CD4-positive, alpha-beta T cell treated with Interleukin-2 at 100 ng/mL for 4 hours (primary cell): ENCODE measurements at places on chromosomes 5 and 9.

DNA sequence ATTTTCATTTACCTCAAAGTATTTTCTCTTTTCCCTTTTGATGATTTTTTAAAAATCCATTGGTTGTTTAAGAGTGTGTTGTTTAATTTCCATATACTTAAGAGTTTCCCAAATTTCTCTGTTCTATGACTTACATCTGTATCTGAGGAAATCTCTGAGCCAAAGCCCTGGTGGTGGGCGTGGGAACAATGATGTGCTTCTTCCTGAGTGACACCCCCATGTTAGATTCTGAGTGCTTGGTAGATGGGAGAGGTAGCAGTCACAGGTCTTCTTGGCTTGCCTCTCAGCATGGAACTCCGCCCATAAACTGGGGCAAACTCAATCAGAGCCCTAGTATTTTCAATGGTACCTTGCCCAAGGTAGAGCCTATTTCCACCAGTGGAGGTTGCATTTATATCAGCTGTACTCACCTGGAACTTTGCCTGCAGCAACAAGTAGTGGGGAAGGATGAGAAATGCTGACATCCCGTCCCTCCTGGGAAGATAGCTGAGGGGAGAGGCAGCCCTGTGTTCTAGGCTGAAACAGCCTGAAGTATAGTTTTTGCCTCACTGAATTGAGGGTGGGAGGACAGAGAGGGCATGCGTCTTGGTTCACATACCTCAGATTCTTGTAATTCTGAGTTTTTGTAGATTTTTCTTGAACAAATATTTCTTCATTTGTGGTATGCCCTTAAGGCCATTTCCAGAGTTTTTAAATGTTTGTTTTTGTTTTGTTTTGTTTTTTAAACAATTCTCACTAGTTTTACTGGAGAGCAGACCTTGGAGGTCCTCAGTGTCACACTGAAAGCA lies 26.4 kb downstream of the C9orf43 start:
- no peak for DNase-seq

DNA sequence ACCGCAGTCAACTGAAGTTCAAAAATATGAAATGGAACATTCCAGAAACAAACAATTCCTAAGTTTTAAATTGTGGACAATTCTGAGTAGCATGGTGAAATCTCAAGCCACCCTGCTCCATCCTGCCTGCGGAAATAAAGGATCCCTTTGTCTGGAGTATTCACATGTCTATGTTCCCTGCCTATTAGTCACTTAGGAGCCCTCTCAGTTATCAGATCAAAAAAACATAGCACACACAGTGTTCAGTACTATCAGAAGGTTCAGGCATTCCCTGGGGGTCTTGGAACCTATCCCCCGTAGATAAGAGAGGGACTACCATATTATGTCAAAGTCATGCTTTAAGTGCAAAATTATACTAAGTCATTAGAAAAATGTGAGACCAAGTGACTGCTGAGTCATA lies 300.8 kb downstream of the SEMA5A start:
- DNase-seq = no peak

GRCh38 chr5:3592298-3592697 lies 3.3 kb upstream of the IRX1 start:
- DNase-seq = no peak

DNA sequence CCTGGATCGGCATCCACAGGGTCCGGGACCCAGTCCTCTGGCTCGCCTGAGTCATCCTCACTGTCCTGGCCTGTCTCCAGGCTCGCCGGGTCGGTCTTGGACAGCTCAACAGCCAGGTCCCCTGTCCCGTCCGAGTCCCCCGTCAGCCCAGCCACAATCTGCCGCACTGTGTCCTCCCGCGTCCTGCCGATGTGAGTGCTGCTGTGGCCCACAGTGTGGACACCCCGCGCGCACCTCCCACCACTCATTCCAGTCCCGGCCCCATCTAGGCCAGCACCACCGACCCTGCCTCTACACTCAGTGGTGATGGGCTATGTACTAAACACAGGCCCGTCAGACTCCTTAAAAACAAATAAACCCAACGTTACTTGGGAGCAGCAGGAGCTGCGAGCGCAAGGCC lies 6.7 kb downstream of the ANAPC2 start:
- DNase-seq = no peak

DNA sequence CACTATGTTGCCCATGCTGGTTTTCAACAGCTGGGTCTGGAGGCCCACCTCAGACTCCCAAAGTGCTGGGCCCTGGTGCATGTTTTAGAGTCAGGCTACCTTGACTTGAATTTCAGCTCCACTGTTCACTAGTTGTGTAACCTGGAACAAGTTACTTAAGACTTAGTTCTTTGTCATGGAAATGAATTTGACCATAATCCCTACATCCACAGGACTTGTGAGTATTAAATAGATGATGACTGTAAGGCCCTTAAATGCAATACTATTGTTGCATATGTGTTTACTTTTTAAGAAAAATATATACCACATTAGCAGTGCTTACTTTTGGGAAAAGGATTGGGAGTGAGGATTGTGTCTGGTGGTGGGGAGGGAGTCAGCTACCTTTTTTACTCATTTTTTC lies 16.4 kb downstream of the PAIP2 start:
- no peak for DNase-seq

GRCh38 chr5:126369995-126370731 lies 53.0 kb upstream of the GRAMD2B start:
- no peak for DNase-seq

GRCh38 chr5:106417163-106417562 lies 1253.6 kb downstream of the EFNA5 start:
- DNase-seq = no peak

- no peak for DNase-seq
Measured at GRCh38 chr5:82073179-82073578, 101.4 kb downstream of the ATG10 start.

DNA sequence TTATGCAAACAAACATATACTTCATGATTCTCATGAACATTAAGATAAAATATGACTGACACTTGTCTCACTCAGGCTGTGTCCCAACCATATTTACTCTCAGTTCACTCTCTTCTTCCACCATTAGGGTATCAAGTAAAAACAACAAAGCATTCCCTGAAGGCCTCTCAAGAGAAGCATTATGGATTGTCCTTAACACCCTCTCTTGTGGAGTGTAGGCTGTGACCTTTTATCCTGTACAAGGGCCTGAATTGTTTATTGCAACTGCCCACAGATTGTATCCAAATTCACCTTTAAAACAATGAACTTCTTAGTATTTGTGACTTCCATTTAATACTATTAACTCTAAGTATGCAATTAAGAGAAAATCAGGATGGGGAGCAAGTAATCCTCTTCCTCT lies 78.1 kb downstream of the RICTOR start:
- no peak for DNase-seq

GRCh38 chr9:117549444-117549843 lies 134.6 kb upstream of the ASTN2 start:
- no peak for DNase-seq

GRCh38 chr5:34749431-34749873 lies 89.5 kb upstream of the TTC23L start:
- no peak for DNase-seq

- no peak for DNase-seq
Measured at GRCh38 chr9:116073826-116074225, 79.8 kb upstream of the PAPPA start.

- no peak for DNase-seq
Measured at GRCh38 chr9:105254226-105254625, 9.8 kb downstream of the SLC44A1 start.

GRCh38 chr9:130487500-130487899 lies 42.7 kb downstream of the ASS1 start:
- DNase-seq = no peak

GRCh38 chr9:16651446-16651964 lies 219.0 kb downstream of the BNC2 start:
- DNase-seq = no peak

DNA sequence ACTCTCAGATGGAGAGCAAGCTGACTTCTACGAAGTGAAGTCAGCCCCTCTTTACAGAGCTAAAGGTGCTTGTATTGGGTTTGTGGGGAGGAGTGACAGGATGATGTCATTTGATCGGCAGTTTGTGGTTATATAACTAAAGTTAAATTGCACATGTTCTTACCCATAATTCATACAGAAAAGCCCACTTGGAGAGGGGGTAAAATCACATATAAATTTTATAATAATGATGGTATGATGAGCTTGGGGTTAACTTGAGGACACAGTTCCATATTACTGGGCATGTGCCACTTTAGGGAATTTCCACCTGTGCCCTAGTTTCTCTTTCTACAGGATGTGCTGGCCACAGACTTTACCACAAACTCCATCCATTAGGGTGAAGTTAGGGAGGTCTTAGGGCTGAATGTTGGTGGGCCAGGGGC lies 1178.6 kb upstream of the CDH9 start:
- no peak for DNase-seq

DNA sequence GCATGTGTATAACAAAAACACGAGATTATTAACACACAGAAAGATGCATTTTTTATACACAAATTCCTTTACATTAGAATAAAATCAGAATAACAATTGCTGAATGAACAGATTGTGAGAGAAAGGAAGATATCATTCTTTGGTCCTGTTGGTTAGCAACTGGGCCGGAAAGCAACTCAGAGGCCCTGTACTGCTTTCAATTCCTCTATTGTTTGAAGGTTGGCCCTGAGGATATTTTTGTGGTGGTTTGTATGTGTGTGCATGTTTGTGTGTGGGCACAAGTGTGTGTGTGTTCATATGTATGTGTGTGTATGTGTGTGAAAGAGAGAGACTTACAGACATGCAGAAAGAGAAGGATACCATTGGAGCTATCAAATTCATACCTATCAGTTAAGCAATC lies 356.8 kb upstream of the DMAC1 start:
- DNase-seq = no peak

DNA sequence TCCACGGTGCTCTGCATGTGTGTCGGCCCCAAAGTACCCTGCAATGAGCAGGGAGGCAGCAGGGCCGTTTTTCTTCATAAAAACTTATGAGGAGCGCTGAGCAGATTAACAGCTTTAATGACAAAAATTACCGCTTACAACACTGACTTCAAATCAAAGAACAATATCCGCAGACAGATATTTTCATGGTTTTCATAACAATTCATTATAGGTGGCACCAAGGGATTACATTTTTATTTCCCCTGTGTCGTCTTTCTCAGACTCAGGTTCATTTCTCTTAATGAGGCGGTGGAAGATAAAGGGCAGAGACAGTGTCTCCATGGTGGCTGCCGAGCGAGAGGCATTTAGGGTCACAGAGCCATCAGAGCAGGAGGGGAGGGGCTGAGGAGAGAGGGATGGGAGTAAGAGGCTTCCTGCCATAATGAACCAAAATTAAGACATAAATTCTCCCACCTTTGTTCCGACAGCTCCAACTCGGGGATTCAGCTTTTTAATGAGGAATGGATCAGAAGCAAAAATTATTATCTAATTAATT lies 240.7 kb upstream of the CLINT1 start:
- DNase-seq = no peak

GRCh38 chr5:53884417-53884816 lies 324.0 kb downstream of the NDUFS4 start:
- no peak for DNase-seq

DNA sequence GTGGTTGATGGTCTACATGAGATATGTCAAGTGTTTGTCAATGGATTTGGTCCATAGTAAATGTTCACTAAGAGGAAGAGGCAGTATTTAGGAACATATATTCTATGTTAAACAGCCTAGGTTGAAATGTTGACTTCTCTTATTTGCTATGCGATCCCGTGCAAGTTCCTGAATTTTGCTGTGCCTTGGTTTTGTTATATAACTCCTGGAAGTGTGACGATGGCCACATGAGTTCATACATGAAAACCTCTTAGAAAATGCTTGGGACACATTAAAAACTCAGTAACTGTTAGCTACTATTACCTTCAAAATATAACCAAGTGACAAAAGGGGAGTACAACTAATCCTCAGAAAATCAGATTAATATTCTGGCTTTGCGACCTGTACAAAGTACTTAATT lies 21.9 kb upstream of the FBXW2 start:
- DNase-seq = no peak

GRCh38 chr9:71756753-71757152 lies 11.6 kb downstream of the CEMIP2 start:
- DNase-seq = no peak

GRCh38 chr9:111094433-111094924 lies 56.2 kb upstream of the LPAR1 start:
- DNase-seq = no peak

GRCh38 chr5:113548396-113548795 lies 34.9 kb downstream of the YTHDC2 start:
- no peak for DNase-seq

- DNase-seq = no peak
Measured at GRCh38 chr5:16549491-16550206, 67.1 kb downstream of the RETREG1 start.

GRCh38 chr5:175444060-175444904 lies at the start of gene DRD1:
Gene DRD1 (minus strand): TSS chr5:175444182. CDS start chr5:175443099, 1,083 bp downstream.
- DNase-seq = peak; percentile 31

- no peak for DNase-seq
Measured at GRCh38 chr5:112270299-112271293, 148.5 kb downstream of the EPB41L4A start.

GRCh38 chr5:132673488-132673887 lies 301 bp upstream of the IL4 start:
- no peak for DNase-seq

DNA sequence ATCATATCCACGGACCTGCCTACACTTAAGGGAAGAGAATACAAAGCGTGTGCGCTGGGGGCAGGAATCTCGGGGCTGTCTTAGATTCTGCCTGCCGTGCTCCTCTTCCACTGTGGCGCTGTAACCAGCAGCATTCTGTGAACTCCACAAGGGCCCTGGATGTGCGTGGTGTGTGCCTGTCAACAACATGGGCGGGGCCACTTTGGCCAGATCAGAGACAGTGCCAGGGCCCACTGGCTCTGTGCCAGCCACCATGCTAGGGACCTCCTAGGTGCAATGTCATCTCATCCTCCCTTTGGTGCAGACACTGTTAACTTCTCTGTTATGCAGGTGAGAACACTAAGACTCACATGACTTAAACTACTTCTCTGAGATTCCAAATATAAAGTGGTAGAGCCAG lies 113.7 kb downstream of the COL23A1 start:
- no peak for DNase-seq

GRCh38 chr5:179371121-179371510 lies 25.9 kb upstream of the ADAMTS2 start:
- no peak for DNase-seq

DNA sequence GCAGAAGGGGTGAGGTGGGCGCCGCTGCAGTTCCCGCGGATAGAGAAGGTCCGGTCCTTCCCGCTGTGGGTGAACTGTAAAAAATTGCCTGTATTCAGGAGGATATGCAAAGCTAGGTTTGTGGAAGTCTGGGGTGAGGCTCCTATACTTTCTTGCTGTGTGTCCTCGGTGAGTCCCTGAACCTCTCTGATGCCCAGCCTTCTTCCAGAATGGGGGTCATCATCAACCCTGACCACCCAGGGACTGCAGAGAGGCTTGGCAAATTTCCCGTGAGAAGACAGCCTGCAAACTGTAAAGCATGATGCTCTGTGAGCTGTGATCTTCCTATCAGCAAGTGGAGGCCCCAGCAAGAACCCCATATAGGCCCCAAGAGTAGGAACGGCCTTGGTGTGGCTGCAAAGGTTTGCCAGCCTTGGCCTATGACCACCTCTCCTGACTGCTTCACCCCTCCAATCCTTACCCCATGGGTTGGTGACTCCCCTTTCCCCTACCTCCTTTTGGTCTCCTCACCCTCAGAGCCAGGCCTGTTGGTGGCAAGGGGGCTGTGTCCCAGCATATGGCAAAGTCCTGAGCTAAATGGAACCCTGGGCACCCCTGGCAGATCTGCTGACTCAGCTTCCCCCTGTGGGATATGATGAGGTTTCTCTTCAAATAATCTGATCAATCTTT lies 760 bp downstream of the ALDH1B1 start:
- DNase-seq = no peak
